Activated CD4-positive, alpha-beta T cell treated with anti-CD3 and anti-CD28 coated beads, Interleukin-2, Interleukin-4, amounts not matched to agents 100 ng/mL and 50 ng/mL, durations not matched to agents 16 hours and 8 hours (primary cell): ENCODE measurements at places on chromosomes 12 and 14.

DNA sequence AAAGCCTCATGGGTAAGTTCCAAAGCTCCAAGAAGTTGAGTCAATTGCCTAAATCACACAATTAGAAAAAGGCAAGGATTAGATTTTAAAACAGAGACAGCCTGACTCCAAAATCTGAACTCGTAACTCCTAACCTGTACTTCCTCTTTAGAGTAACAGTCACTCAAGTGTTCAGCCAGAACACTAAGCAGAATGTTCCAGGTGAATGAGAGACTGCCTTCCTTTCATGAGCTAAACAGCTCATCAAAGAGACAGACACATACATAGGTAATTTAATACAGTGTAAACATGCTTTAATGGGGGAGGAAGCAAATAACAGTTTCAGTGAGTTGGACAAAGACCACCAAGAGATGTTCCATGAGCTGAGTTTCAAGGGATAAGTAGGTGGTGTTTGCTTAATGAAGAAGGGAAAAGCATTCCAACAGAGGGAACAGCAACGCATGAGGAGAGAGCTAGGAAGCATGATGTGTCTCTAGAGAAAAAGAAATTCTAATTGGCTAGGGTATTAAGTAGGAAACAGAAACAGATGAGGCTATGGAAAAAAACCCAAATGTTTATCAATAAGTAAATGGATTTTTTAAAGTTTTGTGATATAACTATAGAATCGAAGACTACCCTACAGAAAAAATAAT, 403.9 kb downstream of the MED13L start:
- no peak for DNase-seq

DNA sequence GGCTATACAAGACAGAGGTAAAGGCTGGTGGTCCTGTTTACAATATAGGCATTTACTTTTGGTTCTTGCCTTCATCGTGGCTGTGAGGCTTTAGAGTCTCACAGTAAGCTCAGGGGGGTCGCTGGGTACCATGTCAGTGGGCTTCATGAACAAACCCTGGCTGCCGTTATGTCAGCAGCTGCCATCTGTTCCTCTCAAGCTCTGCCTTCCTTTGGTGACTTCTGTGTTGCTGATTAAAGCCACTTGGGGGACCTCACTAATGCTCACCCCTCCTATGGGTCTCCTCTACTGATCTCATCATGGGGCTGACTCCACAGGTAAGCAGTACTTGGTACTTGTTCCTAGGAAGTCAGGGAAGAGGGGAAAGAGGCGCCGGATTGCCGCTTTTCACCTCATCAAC, 268.7 kb downstream of the TTC6 start:
- no peak for DNase-seq

DNA sequence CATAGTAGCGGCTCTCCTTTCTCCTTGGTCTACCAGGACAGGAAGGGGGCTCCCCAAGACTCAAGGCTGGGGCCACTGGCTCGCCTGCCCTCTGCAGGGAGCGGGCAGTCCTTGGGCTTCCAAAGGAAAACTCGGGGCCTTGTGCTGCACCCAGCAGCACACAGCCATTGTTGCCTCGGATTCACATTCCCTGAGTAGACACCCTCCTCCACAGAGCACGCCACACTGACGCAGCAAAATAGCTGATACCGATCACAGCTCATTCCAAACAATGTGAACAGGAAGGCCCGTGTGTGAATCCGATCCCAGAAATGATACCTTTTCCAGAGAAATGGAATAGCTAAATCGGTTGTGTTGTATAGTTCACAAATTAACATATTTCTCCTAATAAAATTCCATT, 65.1 kb upstream of the DYNC1H1 start:
- no peak for DNase-seq

DNA sequence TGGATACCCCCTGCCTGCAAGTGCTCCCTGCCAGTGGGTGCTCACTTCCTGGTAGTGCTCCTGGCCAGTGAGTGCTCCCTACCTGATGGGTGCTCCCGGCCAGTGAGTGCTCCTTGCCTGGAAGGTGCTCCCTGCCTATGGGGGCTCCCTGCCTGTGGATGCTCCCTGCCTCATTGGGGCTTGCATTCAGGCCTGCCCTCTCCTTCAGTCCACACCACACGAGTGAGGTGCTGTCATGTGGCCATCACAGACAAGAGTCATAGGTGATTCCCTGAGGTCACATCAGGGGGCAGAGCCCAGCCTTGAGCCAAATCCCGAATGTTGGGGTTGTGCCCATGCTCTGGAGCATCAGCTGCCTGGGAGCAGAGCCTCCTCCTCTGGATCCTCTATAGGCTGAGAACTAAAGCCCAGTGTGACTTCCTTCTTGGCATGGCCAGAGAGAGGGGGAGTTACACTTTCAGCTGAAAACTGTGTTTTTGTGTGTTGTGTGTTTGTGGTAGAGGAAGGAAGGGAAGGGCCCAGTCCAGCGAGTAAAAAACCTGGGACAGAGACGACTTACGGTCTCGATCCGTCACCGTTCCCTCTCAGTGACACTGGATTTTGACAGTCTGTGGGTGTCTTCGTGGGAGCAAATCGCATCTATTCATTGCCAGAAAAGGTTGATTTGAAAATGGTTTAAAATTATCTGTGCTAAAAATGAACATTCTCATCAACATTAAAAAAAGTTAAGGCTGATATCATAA, 136.0 kb downstream of the ADGRD1 start:
- DNase-seq, result no peak

DNA sequence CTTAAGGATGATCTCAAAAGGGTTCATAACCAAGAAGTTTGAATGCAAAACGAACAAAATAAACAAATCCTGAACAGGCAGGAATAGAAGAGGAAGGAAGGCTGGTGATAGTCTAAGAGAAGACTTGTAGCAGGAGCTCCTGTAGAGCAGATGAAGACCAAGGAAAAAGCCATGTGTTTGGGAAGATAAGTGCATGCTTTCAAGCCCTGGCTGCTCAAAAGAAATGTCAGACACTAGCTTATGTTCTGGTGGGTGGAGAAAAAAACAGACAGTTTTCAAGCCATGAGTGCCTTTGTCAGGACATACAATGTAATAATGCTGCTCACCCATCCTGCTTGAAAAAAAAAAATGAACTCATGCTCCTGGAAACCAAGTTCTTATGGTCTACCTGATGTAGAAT, 27.4 kb downstream of the TAOK3 start:
- no peak for DNase-seq

DNA sequence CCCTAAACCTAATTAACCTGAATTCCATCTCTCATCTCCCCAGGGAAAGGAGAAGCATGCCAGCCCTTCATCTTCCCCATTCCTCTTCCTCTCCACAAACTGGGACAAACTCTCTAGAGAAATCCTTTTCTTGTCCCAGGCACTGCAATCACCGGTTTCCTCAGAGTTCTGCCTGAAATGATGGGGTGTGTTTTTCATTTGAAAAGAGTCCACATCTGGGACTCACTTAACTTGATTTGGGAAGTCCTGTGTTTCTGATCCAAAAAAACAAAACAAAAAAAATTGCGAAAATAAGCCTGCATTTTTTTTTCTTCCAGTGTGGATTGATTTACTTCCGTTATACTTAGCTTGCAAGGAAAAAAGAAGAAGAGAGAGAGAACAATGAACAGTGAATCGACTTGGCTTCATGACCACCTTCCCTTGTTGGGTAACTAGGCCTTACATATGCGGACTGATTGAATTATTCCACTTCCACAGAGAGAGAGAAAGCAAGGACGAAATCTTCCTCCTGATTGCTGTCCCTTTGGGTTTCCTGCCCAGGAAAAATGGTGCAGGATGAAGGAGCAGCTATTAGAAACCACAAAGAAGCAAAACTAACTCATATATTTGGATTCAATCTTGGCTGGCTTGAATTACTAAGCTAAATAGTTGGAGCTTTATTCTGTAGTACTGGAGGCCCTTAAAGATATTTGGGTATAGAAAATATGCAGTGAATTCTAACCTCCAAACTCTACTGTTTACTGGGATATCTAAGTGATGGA, 506.2 kb upstream of the TBX3 start:
- DNase-seq, result no peak

GRCh38 chr14:77086017-77086727, 11.9 kb upstream of the CIPC start:
- DNase-seq, result no peak

DNA sequence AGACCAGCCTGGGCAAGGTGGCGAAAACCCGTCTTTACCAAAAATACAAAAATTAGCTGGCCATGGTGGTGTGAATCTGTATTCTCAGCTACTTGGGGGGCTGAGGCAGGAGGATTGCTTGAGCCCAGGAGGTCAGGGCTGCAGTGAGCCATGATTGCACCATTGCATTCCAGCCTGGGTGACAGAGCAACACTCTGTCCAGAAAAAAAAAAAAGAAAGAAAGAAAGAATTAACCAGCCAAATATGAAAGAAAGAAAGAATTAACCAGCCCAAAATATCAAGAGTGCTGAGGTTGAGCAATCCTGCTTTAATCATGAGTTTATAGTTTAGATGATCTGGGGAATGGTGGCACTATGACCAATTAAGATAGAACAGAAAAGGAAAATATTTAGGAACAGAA, 3.5 kb upstream of the ACTN1 start:
- DNase-seq, result no peak

GRCh38 chr14:61329478-61330051, 8.2 kb downstream of the PRKCH start:
- DNase-seq, result no peak

GRCh38 chr14:94648801-94649200, 36.6 kb downstream of the SERPINA3 start:
- DNase-seq, result no peak

- DNase-seq, result no peak
Observed at GRCh38 chr12:25675808-25676207, 122.7 kb upstream of the LMNTD1 start.

- no peak for DNase-seq
Observed at GRCh38 chr12:16225692-16226091, 51.8 kb downstream of the SLC15A5 start.

GRCh38 chr14:92959189-92959531, 36.2 kb downstream of the CHGA start:
- no peak for DNase-seq
